ENCODE measurements at places on chromosomes 16 and 17.
A peak's percentile ranks its signal among the peaks of the same experiment; 100 is the strongest.

GRCh38 chr17:7839876-7840261 is 5.9 kb downstream of the KDM6B start:
- no peak for DNase-seq

DNA sequence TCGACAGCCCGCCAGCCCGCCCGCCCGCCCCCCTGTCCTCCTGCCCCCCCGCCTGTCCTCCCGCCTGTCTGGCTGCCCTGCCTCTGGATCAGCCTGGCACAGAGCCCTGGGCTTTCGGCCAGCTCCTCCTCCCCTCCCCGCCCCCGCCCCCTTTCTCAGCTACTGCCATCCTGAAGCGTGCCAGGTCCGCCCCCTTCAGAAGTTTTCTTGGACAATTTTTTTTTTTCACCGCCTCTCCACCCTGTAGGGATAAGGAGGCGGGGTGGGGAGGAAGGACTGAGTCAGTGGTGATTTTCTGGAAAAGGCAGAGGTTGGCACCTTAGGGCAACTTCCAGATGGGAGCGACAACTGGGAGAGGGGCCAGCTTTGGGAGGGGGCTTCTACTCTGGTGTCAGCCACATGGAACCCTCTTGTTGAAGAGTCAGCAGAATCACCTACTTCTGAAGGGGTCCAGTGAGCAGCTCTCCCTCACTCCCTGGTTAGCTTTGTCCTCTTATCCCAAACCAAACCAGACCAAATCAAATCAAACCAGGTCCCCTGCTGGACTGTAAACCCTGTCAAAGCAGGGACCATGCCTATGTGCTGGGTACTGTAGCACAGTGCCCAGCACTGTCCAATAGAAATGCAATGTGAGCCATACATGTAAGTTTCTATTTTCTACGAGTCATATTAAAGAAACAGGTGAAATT is 19.7 kb downstream of the IGF2BP1 start:
- DNase-seq: no peak

DNA sequence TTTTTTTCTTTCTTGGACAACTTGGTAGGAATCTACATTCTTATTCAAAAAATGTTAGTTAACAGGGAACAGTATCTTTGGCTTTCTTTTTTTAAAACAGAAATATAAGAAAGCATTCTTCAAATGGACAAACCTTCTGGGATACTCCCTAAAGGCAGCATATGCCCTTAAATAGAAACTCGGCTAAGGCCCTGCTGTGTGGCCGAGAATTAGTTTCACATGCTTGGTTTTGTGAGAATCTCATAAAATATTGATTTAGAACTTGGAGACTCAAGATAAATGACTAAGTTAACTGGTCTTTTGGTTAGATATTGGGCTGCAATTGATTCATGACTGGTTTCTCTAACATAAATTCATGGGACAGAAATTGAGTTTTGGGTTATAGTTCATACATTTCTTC is 359.9 kb upstream of the XYLT1 start:
- no peak for DNase-seq

DNA sequence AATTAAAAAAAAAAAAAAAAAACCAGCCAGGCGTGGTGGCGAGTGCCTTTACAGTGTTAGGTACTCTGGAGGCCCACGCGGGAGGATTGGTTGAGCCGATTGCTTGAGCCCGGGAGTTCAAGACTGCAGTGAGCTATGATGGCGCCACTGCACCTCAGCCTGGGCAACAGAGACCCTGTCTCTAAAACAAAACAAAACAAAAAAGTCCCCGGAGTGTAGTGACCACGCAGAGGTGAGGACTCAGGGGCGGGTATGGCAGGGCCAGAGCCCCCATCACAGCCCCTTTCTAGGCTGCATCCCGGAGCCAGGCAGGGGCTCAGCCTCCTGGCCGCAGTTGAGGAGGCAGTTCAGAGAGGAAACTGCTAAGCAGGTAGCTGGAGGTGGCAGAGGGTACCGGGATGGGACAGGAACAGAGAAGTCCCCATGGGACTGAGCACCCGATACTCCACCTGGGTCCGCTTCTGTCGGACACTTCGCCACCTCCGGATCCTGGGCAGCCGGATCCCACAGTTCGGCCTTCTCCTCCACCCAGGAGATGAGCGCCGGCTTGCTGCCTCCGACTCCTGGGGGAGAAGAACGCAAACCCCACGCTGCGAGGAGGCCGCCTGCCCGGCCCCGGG is 800 bp downstream of the ZNF747 start:
- peak; percentile 6 for DNase-seq
